Muscle of leg (tissue), 16 donors: ENCODE measurements at places on chromosomes 16 and 17.

- no peak for DNase-seq
Observed at GRCh38 chr16:86786338-86786737, 208.0 kb downstream of the FOXL1 start.

DNA sequence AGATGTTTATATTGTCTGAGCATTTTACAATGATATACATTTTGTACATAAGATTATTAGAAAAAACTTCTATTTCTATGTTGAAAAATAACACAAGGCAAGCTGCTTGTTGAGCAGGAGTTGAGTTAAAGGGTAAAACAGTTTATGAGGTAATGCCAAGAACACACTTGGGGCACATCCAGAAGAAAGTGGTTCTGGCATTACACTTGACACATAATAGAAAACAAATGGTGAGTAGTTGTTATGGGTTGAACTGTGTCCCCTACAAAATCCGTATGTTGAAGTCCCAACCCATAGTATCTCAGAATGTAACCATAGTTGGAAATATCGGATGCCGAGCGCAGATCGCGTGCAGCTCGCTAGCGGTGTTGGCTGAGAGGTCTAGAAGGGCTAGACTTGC, 354.3 kb upstream of the GOT2 start:
- peak; percentile 7 for DNase-seq

- no peak for DNase-seq
Observed at GRCh38 chr17:42270596-42270995, 5.6 kb downstream of the STAT5B start.

GRCh38 chr16:13438064-13438463, 481.9 kb upstream of the ERCC4 start:
- no peak for DNase-seq

- no peak for DNase-seq
Observed at GRCh38 chr17:39599004-39599664, 8.6 kb downstream of the NEUROD2 start.

- no peak for DNase-seq
Observed at GRCh38 chr16:53153130-53153529, 98.3 kb downstream of the CHD9 start.

DNA sequence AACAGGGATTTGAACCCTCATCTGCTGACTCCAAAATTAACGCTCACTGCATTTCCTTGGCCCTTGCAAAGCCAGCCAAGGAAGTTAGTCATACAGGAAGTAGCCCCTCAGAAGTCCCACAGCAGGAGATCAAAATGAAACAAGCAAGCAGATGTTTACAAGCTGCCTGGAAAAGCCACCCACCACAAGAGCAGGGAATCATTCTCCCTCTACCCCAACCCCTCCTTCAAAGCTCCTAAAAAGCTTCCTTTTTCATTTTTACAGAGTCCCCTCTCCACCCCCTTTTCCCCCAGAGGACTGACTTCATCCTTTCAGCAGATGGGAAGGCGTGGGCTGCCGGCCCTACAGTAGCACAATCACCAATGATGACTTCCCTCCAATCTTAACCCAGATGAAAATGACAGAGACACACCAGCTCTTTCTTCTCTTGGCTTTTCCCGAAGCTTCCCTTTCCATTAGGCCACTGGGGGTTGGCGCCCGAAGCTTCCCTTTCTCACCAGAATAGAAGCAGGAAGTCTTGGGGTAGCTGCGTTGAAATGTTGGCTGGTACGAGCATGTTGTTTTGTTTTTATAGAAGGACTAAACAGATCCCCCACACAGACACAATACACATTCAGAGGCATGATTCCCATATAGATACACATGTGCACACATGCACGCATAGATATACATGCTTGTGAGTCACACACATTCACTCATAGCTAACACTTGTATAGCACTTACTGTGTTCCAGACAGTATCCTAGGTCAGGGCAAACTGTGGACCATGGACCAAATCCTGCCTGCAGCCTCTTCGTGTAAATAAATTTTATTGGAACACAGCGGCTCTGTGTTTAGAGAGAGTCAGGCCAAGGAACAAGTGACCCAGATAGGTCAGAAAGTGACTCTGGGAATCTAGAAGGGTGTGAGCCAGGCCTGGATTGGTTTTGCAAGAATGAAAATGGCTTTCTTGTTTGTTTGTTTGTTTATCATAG, 17.4 kb downstream of the ITPRIPL2 start:
- peak; percentile 93 for DNase-seq

DNA sequence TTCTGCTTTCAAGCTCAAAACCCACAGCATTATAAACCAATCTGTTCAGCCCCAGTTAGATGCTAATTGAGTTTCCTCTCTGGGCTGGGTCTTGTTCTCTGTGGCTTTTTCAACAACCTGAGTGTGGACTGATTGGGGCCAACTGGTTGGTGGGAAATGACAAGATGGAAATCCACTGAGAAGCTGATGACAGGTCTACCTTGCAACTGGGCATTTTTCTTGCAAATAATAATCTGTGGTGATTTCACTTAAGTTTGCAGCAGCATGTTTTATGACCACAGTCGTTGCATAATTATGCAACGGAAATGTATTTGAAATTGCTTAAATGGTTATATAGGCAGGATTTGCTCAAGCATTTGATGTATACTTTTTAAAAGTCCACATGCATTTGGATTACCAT, 69.9 kb downstream of the AKAP1 start:
- DNase-seq: no peak

GRCh38 chr16:57054771-57055170, 37.6 kb upstream of the CPNE2 start:
- no peak for DNase-seq

DNA sequence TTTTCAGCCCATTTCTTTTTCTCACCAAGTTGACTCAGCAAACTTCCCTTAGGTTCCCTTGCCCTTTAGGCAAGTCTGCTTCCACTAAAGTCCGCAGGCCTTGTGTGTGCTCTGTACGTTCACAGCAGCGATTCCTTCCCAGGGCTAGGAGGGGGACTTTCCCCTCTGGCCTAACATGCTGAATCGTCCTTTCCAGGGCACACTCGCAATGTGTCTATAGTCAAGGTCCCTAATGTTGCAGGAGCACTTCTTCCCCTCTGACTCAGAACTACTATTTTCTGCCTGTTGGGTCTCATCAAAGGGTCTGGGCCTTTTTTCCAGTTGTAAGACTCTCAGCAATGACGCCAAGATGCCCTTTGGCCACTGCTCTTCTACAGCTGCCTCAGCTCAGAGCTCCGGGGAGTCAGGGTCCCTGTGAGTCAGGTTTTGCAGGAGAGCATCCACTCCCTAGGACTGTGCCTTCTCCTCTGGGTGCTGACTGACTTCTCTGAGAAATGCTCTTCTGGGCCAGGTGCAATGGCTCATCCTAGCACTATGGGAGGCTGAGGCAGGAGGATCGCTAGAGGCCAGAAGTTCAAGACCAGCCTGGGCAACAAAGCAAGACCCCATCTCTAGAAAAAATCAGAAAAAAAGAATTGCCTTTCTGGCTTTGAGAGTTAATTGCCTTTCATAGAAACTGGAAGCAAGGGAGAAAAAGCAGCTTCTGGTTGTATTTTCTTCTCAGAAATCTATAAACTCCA, 64.4 kb upstream of the TBX2 start:
- no peak for DNase-seq

DNA sequence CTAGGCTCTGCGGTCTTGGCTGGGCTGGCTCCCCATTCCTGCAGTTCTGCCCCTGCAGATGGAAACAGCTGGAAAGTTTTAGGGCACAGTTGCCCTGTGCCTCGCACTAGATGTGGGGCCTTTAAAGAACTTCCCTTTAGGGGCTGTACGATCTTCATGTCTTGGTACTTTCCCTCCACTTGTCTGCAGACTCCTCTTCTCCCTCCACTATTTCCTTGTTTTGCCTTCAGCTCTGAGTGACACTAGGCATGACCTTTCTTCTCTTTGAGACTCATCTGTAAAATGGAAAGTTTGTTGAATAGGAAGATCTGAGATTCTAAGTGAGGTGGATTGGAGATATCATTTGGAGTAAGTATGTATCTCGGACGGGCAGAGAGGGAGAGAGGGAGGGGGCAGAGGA, 6.3 kb upstream of the TAC4 start:
- no peak for DNase-seq

- DNase-seq: peak; percentile 38
Observed at GRCh38 chr16:70391881-70392481, 45.3 kb downstream of the DDX19A start.

DNA sequence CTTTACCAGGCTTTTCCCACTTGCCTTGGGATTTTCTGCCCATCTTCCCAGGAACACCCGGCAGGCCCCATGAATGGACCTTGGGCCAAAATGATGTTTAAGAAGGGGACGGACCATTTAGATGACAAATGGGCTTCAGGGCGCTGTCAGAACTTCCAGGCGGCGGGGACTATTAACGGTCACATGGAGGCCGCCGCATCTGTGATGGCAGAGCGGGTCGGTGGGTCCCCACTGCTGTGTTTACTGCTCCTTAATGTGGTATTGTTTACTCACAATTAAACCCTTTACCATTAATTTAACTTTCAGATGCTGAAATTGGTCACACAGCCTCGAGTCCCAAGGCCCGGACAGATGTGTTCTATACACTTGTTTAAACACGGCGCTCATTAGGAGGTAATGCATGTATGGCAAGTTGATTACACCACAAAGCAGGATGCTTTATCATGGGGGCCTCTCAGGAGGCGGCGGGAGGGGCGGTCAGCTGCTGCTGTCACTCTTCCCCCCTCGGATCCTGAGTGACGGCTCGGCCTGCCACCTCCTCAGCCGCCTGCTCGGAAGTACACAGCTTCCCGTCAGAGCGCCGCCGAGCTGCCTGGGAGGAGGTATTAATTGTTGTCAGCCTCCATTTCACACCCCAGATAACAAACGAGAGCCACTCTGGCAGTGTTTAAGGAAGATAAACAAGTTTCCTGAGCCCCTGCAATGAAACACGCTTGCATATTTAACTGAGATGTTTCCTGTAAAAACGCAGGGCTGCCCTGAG, 83.9 kb upstream of the IRX3 start:
- DNase-seq: peak; percentile 71

DNA sequence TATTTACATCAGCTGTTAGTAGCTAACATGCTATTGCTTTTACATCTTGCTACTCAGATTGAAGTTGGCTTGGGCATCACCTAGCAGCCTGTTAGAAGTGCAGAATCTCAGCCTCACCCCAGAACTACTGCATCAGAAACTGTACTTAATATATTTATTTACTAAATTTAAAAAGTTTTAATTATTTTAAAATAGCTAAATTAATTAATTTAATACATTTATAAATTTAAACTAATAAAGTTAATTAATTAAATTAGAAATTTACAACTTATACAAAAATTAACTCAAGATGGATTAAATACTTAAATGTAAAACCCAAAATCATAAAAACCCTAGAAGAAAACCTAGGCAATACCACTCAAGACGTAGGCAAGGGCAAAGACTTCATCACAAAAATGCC, 38.9 kb upstream of the GNA13 start:
- DNase-seq: no peak

DNA sequence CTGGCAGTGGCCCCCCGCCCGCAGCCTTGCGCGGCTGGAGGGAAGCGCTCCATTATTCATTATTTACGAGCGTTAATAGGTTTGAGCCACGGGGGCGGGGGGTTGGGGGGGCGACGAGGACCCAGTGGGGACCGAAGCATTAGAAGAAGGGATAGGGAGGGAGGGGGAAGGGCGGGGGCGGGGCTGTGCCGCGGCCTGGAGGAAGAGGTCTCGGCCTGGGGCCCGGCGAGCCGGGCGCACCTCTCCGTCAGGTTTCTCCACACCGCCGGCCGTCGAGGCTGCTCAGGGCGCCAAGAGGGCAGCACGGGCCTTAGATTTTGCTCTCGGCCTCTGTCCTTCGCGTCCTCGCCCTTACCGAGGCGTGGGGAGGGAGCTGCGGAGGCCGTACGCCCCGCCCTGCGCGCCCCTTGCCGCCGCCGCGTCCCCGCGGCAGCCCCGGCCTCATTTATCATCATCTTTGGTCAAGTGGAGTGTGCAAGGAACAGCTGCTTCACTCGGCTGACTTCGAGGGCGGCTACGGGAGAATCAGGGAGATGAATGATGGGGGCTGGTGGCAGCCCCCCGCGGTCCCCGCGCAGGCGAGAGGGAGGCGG, 54.2 kb downstream of the SREBF1 start:
- peak; percentile 73 for DNase-seq

GRCh38 chr17:31788571-31788946, 70.5 kb downstream of the COPRS start:
- no peak for DNase-seq

DNA sequence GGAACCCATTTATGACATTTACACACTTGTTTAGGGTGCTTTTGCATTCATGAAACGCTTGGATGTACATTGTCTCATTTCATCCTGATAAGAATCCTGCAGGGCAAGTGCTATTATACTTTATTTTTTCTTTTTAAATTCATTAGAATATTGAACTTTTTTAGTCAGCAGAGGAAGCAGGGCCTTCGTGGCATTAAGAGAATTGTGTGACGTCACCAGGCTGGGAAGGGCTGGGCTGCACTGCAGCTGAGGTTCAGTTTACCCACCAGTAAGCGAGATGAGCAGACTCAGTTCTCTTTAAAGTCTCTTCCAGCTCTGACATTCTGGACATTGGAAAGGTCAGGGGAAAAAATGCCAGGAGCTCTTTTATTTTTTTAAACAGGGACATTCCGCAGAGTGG, 159.0 kb downstream of the MRM1 start:
- no peak for DNase-seq

GRCh38 chr16:885391-885790, 84.9 kb upstream of the GNG13 start:
- DNase-seq: no peak

DNA sequence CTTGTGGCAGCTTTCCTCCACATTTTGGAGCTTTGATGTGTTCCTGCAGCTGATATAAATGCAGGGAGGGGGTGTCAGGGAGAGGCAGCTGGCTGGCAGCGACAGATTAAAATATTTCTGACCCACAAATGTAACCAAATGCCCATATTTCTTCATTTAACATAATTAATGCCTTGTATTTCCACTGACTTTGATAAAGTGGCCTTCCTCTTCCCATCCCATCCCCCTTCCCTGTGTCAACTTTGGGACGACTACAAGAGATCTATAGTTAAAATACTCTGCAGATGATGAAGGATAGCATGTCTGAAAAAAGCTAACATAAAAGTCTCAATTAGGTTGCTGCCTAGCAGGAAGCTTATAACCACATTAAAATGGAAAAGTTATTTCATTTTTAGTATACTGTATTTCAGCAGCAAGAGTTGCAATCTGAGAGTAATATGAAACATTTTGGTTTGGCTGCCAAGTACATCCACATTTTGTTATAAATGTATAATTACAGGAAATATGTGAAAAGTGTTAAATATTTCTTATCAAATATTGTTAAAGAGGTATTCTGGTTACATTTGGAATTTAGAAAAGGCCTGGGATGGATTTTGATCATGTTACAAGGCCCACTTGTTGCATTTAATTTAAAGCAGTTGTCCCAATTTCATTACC, 238.7 kb upstream of the TBX2 start:
- no peak for DNase-seq

DNA sequence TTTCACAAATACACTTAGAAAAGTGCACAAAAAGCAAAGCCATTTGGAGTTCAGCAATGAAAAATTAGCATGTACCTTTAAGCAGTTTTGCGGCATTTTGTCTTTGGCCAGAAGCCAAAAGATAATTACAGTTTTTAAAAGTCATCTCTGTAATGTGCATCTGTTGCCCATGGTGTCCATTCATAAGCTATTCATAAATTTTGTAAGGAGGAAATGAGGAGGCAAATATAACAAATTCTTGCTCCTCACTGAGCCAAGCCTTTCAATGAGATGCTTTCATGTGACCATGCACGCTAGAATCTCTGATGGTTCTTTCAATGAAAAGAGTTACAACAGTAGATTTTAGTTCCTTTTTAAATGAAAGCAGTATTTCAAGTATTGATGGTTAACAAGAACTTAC, 247.1 kb upstream of the MON1B start:
- no peak for DNase-seq
